ENCODE measurements at places on chromosomes 6 and 20.
A peak's percentile ranks its signal among the peaks of the same experiment; 100 is the strongest.

GRCh38 chr6:93735099-93735498 lies 315.7 kb upstream of the EPHA7 start:
- DNase-seq, result no peak

GRCh38 chr6:147053311-147053921 lies 150.8 kb upstream of the STXBP5 start:
- DNase-seq, result no peak

DNA sequence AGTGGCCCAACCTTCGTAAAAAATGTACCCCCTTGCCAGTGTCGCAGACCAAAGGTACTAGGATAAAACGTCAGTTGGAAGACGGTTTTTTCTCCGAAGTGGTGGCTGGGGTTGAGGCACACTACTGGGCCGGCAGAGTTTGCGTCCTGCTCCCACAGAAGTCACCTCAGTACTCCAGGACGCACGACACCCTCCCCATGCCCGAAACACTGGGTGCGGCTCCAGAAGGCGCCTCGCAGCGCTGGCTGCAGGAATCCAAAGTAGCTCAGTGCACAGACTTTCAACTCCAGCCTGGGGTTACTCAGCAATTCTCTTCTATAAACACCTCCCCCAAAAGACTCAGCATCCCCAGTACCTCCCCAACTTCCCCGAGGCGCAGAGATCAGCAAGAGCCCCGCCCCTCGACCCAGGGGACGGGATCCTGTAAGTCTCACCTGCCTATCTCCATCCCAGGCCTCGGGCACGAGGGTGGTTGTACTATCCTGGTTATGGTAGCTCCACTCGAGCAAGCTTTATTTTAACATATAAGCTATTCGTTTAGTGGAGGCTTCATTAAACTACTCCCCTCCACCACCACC lies 88.2 kb downstream of the ZFP64 start:
- no peak for DNase-seq

GRCh38 chr6:107344981-107345380 lies 114.4 kb downstream of the PDSS2 start:
- no peak for DNase-seq

DNA sequence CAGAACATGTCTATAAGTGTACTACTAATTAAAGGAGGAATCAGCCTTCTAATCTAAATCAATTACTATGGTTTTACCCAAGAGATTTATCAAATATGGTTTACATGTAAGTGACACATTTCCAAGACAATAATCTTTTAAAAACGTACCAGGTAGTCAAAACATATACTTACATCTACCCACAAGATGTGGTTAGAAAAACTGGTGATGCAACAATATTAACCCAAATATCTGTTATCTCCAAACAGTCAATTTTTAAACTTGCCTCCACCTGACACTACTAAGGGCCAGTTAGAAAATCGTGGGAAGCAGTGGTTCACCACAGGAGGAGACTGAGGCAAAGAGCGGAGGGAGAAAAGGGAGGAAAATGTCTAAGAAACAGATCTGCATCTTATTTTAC lies 28.0 kb downstream of the NOL7 start:
- no peak for DNase-seq

- peak; percentile 91 for DNase-seq
Observed at GRCh38 chr20:44089987-44090674, 96.9 kb downstream of the JPH2 start.

DNA sequence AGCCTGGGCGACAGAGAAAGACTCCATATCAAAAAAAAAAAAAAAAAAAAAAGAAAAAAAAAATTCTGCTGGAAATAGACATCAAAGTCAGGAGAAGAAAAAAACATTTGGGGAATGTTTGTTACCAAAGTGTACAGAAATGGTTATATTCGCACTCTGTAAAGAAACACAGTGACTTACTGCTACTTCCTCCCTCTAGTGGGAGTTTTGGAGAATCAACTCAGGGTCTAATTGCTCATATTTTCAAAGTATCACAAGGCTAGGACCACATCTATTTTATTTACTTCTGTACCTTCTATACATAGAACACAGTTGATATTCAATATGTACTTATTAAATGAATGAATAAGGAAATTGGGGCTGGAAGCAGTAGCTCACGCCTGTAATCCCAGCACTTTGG lies 24.4 kb downstream of the ARG1 start:
- DNase-seq, result no peak

- DNase-seq, result peak; percentile 79
Observed at GRCh38 chr6:150813993-150814359, 51.5 kb upstream of the MTHFD1L start.

GRCh38 chr20:10591946-10592521 lies 81.8 kb downstream of the JAG1 start:
- DNase-seq, result no peak

DNA sequence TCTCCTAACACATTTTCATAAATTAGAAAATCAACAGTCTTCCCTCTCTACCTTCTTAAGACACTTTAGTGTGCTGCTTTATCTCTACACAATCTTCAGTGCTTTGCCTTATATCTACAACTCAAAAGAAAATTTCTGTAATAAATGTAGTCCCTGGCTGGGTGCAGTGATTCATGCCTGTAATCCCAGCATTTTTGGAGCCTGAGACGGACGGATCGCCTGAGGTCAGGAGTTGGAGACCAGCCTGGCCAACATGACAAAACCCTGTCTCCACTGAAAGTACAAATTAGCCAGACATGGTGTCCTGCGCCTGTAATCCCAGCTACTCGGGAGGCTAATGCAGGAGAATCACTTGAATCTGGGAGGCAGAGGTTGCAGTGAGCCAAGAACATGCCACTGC lies 9.7 kb upstream of the EDN1 start:
- no peak for DNase-seq

DNA sequence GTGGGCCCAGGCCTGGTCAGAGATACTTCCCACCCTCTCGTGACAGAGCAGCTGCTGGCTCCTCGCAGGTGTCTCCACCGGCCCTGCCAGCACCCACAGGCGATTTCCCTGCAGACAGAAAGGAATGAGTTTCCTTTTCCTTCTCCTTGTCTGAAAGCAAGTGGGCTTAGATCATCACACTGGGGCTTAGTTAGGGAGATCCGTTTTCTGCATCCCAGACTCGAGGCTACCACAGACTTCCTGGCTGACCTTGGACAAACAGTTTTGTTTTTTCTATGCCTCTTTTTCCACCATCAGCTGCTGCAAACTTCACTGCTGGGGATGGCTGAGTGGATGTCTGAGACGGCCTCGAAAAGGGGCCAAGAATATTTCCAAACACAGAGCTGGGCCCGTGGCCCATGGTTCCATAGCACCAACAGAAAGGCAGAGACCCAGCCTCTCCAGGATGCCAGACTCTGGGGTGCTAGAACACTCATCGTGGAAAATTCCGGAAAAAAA lies 86.5 kb downstream of the BANF2 start:
- DNase-seq, result no peak

- no peak for DNase-seq
Observed at GRCh38 chr6:132446141-132446854, 45.0 kb upstream of the MOXD1 start.

DNA sequence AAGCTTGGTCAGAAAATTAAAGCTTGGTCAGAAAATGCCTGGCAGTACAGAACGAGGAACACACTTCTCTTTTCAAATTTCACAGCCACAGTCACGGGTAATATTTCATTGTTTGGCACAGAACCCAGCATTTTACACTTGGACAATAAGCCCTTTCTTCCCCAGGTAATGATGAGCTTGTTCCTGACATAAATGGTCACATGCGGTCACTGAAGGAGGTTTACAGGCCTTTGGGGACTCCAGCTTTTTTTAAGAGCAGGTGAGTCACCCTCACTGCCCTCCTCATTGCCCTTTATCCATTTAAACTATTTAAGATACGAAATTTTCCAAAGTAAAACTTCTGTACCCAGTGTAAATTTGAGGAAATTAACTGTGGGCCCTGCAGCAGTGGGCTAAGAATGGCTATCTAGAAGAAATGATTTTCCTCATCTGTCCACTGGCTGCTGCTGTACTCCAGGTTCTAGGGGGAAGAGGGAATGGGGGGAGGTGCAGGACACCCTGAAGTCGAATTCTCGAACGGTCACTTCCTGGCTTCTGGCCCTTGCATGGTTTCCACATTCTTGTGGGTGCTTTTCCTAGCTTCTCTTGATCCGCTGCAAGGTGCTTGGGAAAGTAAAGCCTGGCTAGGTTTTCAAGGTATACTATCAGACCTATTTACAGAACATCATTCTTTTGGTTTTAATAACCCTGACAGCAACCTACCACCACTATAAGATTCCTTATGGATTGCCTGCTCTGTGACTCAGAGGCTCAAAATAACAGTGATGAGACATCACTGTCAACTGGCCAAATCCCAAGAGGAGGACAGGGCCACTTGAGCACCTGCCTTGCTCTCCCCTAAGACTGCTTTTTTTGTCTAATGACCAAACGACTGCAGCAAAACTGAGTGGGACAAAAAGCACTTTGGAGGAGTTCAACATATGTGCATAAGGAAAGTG lies 75.8 kb downstream of the PREP start:
- DNase-seq, result no peak

DNA sequence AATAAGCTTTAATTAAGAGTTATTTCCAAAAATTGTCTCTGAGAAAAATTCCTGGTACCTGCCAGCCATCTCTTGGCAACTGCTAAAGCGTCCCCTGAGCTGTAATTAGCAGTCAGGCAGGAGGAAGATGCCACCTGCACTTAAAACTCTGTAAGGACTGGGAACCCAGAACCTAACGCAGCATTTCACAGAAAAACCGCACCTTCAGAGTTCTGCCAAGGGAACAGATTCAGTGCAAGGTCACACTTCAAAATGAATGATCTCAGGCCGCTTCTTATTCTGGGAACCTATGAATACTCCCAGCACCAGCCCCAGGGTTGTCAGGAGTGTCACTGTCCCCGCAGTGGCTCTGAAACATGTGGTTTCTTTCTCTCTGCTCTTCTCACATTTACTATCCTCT lies 36.7 kb downstream of the INSM1 start:
- DNase-seq, result no peak

DNA sequence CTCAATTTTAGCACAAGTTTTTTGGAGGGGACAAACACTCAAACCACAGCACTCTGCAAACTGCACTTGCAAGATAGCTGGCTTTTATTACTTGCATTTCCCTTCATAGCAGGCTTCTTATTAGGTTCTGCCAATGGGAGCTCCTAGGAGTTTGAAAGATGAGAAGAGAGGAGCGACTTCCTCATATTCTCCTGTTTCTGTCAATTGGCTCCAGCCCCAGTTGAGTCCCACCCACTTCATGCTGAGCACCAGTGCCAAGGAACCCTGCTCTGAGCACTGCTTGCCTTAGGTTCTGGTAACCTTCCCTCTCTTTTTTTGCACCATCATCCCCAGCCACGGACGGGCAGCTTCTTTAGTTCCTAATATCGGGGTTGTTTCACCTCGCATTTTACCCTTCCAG lies 67.9 kb downstream of the PSMB1 start:
- DNase-seq, result no peak

- no peak for DNase-seq
Observed at GRCh38 chr20:54223285-54223684, 15.4 kb downstream of the PFDN4 start.

DNA sequence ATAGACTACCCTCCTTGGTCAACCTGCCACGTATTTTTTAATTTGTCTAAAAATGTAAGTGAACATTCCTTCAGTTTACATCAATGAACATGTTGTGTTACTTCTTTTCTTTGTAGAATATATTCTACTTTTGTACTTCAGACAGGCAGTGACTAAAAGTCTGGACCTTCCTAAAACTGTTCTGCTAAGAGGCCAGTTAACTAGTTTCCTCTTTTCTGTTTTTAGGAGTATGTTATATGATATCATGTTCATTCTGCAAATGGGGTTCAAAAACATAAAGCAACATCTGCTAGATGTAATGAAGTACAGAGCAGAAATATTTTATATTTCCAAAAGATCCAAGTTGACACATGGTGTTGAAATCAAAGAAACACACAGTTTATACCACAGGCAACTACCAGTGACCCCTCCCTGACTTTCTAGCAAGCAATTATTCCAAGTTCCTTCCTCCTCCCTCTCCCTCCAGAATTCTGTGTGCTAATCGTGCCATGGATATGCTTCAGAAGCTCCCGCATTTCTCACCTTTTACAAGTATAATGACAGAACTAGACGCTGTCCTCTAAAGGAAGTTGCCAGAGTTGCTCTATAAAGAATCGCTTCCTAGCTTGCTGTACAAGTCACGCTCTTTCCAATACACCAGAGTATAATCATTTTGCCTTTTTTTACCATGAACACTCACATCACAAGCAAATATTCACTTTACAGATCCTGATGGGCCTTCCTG lies 64.7 kb downstream of the ARHGAP18 start:
- DNase-seq, result no peak

GRCh38 chr6:122365775-122366403 lies 33.6 kb upstream of the HSF2 start:
- DNase-seq, result no peak

GRCh38 chr6:13767121-13767808 lies 47.1 kb downstream of the MCUR1 start:
- DNase-seq, result no peak

DNA sequence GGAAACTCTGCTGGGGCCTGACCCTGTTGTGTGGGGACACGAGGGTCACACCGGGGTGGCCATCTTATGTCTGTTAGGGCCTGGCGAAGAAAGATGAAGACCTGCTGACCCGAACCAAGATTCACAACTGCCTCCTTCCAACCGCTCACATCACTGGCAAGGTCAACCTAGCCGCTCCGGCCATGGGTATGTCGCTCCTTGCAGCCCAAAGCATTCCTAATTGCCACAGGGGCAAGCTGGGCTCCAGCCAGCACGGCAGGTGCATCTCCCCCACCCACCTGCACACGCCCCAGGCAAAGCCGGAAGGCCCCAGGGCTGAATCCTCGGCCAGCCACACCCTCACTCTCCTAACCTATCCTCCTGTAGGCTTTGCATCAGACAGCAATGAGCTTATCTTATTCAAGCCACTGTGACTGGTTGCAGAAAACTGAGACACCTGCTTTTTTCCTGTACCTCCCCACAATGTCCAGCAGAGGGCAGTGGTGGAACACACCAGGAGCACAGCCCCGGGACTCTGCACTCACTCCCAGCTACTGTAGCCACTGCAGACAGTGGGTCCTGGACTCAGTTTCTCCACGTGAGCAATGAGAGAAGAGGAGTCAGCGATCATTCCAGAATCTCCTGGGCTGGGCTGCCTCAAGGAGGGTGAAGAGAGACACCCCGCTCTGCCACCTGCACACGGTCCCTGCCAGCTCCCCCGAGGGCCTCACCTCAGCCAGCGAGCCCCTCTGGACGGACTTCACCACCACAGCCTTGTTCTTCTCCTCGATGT lies 170.2 kb downstream of the PREX1 start:
- DNase-seq, result peak; percentile 24

DNA sequence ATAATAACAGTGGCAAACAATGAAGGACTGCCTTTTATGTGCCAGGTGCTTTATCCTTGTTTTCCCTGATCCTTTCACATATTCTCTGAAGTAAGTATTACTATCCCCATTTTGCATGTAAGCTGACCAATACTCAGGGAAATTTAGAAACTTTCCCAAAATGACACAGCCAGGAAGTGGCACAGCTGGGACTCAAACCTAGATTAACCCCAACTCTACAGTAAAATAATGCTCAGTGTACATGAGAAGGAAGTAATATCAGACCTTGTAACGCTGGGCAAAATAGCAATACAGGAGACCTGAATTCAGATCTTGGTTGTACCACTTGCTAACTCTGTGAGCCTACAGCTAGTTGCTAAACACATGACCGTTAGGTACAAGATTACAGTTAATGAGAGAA lies 26.8 kb upstream of the NRSN1 start:
- DNase-seq, result no peak

Measured in epithelial cell of prostate (primary cell).